Epithelial cell of umbilical artery (primary cell): ENCODE measurements at places on chromosomes 3 and 15. TPM values are rescaled to one million over a fixed set of nuclear protein-coding genes. Genes with fewer than 3 reads are reported as not detected.

CD200 gene
- 0.30 and 1.6 TPM in 2 replicates for total RNA-seq

KBTBD12 gene
- not detected in 2 replicates for total RNA-seq

TUSC7 gene
- under 0.01 TPM in 1 of 2 replicates, not detected in the other for total RNA-seq

ASB14 gene
- not detected in 2 replicates for total RNA-seq

AMT gene
- 0.32 and 0.91 TPM in 2 replicates for total RNA-seq

KNG1 gene
- total RNA-seq, result not detected in 2 replicates

GABRG3 gene
- total RNA-seq, result not detected in 2 replicates

ZNF662 gene
- total RNA-seq, result 0.76 and 0.97 TPM in 2 replicates

BHLHE40 gene
- total RNA-seq, result 11.1 and 24.7 TPM in 2 replicates

TRPM1 gene
- total RNA-seq, result under 0.01 TPM in 1 of 2 replicates, not detected in the other

NEO1 gene
- 0.32 and 0.61 TPM in 2 replicates for total RNA-seq

SLC24A5 gene
- under 0.01 TPM in 1 of 2 replicates, not detected in the other for total RNA-seq

CACNA2D2 gene
- not detected in 2 replicates for total RNA-seq

GNL3 gene
- 206 and 216 TPM in 2 replicates for total RNA-seq

TMEM108 gene
- not detected in 2 replicates for total RNA-seq
